GM23338 (cell line): ENCODE measurements at places on chromosomes 3 and 15.

DNA sequence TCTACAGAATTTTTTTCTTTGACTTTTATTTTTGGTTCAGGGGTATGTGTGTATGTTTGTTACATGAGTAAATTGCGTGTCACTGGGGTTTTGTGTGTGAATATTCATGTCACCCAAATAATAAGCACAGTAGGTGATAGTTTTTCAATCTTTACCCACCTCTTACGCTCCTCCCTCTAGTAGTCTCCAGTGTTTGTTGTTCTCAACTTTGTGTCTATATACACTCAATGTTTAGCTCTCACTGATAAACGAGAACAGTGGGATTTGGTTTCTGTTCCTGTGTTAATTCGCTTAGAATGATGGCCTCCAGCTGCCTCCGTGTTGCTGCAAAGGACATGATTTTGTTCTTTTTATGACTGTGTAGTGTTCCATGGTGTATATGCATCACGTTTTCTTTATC is 54.4 kb downstream of the MEF2A start:
- no peak for DNase-seq

DNA sequence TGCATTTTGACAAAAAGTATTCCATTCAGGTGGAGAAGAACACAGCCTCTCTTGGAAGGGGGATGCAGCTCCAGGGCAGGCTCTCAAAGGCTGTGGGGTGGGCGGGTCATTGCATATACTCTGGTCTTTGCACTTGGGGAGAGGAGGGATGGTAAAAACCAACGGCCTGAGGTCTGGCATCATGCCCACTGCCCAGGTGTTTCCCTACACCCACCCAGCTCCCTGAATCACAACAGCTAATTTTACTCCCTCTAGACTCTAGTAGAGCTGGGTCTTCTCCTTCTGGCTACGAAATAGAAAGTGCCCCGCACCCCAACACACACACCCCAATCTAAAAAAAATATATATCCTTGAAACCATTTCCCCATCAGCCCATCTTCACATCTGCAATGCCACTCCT is 1.0 kb downstream of the MYLK start:
- no peak for DNase-seq

DNA sequence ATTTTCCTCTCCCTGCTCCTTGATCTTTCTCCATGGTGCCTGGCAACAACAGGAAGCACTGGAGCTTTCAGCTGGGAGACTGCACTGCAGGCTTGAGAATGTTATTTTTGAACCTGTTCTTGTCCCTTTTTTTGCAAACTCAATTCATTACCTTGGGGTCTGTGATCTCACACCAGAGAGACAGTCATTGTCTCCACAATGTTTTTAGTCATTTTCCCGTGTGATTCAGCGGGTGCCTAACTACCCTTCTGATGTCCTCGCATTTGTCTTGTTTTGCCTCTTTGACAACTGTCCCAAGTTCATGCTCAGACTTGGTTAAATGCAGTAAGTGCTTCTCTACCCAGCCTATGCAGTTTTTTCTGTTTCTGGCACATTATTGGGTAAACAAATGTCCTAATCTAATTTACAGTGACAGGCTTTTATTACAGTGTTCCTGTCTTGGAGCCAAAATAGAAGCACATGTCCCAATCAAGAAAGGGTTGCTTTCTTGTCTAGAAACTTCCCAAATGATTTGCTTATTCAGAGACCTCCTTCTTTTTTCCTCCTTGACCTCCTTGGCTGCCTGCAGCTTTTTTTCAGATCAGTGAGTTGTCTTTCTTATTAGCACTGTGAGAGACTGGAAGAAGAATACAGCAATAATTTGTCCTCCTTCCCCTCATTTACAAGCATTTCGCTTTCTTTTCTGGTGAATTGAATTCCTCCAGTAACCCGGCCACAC is 162.4 kb downstream of the NSUN3 start:
- no peak for DNase-seq

GRCh38 chr3:186322761-186323160 is 39.3 kb downstream of the DGKG start:
- no peak for DNase-seq

GRCh38 chr3:57745101-57745500 is 11.0 kb upstream of the SLMAP start:
- no peak for DNase-seq
